Activated CD8-positive, alpha-beta memory T cell treated with anti-CD3 and anti-CD28 coated beads for 24 hours (primary cell): ENCODE measurements at places on chromosomes 5 and 9.
A peak's percentile ranks its signal among the peaks of the same experiment; 100 is the strongest.

DNA sequence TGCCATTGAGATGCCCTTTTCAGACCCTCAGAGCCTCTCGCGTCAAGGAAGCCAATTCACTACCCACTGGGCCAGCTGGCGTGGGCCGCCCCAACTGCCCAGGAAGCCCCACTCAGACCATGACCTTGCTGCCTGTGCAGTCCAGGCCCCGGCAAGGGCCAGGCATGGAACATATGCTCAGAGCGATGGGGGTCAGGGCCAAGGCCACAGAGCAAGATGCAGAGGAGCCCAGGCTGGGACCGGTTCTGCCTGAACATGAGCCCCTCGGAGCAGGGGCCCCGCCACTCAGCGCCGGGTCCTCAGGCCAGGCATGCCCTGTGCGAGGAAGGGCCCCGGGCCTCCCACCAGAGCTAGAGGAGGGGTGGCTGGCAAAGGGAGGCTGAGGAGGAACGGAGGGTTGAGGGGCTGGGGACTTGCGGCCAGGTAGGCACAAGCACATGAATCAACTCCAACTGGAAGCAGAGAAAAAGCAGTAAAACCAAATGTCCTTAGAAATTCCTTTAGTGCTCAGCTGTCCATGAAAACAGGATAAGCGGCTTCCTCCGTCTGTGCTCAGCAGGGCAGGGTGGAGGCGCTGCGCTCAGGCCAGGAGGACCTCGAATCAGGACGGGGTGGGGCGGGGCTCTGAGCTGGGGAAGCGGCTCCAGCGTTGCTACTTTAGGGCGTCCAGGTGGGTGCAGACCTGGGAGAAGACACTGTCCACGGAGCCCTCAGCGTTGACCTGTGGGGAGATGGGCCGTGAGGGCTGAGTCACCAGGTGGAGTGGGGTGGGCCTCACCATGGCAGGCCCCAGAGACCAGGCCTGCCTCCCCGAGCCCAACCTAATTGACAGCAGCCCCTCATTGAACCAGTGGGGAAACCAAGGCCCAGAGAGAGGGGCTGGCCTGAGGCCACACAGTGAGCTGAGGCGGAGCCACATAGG lies 9.9 kb downstream of the AK1 start:
- DNase-seq = no peak

DNA sequence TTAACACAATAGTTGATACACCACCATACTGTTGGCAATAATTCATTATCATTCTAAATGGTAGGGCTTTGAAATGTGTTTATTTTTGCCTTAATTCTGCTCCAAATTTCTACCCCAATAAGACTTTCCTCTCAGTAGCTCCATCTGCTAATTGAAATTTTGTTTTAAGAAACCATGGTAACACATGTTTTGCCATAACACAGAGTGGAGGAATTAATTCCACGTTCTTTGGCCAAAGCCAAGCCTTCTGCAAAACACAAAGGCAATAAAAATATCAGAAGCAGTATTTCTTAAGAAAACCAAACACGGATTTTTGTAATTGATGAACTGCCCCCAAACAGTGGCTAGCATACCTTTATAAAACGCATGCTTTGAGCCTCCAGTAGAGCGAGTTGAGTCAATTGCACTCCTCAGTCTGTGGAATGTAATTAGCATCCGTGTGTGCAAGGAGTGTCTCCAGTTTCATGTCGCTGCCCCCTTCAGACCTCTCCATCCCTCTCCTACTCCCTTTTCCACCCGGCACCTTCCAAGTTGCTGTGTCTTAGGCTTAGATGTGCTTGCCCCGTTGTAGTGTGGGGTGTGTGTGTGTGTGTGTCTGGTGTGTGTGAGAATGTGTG lies 58.2 kb upstream of the CKS2 start:
- DNase-seq = no peak

GRCh38 chr5:167725741-167726140 lies 565.7 kb upstream of the WWC1 start:
- DNase-seq = no peak

DNA sequence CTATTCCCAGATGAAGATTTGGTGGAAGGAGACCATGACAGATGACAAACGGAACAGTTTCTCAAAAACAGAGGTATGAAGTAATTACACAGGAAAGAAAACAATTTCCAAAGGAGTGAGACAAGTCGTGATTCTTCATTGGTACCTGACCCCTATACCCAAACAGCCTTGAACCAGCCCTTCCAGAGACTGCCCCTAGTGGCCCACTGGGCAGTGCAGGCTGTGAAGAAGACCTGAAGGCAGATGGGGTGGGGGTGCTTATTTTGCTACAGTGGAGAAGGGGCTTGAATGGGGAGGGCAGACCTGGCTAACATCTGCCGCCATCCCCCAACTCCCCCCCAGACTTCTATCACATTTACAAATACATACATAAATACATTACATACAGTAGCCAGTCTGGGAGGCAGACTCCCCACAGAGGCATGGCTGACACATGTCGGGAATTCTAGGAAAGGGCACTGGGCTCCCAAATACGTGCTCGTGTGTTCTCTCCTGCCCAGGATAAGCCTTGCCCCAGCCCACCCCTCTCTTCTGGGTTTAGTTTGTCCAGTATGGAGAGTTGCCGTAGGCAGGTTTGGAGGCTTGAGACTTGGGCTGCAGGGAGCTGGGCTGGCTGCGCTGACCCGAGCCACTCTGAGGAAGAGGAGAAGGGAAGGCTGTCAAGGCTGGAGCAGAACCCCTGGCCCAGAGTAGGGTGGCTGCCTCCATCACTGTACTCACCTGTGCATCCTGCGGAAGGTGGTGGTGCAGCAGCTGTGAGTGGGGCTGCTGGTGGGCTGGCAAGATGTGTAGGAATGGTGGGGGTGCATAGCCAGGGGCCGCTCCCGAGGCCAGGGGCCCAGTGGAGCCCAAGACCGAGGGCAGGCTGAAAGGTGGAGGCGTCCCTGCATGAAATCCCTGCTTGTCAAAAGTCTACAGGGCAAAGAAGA lies 105.3 kb downstream of the UBE2R2 start:
- DNase-seq = no peak

GRCh38 chr9:132472199-132472598 lies 62.2 kb downstream of the CFAP77 start:
- DNase-seq = no peak

DNA sequence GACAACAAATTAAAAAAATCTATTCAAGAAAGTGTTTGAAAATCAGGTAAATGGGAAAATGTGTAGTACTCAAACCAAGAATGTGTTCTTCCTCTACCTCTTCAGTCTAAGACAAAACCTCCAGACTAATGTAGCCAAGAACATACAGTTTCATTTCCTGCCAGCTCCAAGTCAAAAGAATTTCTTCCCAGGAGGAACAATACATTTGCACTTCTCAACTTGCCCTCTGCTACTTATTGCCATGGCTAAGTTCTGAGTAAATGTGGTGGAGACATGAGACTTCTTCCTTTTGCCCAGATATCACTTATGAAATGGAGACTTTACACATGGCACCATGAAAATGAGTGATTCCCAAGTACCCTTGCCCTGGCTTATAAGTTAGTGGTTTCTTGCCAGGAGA lies 2112.2 kb upstream of the C9orf72 start:
- DNase-seq = no peak

DNA sequence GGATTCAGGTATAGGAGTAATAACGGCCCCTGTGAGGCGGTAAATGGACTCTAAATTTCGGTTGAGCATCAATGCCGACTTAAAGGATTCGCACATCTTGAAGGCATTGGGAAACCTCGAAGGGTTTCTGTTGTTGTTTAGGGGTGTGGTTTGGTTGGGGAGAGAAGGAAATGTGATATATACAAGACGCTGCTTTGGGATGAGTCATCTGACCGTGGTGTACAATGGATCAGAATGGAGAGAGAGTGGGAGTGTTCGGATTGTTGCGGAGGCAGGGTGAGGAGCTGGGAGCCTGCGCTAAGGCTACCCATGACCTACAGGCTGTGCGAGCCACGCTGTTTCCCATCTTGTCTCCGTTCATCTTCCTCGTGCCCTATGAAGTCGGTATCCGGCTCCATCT lies 60.4 kb upstream of the ERCC6L2 start:
- DNase-seq = no peak

GRCh38 chr5:134968055-134968454 lies 348 bp downstream of the CATSPER3 start:
- DNase-seq = no peak

DNA sequence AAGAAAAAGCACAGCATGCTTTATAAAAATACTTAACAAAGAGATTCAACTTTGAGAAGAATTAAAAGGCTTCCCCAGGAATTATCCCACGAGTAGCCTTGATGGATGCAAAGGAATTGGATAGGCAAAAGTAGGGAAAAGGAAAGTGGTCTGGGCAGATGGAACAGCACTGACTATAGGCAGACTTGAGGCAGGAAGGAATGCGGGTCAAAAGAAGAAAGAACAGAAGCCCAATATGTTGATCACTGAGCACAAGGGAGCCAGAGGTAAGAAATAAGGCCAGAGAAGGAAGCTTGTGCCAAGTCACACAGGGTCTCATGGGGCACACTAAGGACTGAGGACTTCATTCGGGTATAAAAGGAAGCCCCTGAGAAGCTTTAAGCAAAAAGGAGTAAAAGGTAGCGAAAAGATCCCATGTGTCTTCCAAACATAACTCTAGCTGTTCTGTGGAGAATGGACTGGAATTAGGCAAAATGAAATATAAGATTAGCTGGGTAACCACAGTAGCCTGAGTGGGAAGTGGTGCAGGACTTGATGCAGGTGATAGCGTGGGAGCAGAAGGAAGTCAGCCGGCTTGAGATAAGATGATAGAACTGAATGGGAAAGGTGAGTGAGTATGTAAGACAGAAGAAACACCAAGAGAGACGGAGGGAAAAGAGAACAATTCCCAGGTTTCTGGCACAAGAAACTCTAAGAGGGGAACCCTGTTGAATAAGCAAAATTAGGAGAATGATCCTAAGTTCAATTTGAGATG lies 106.6 kb downstream of the DENND1A start:
- DNase-seq = no peak

DNA sequence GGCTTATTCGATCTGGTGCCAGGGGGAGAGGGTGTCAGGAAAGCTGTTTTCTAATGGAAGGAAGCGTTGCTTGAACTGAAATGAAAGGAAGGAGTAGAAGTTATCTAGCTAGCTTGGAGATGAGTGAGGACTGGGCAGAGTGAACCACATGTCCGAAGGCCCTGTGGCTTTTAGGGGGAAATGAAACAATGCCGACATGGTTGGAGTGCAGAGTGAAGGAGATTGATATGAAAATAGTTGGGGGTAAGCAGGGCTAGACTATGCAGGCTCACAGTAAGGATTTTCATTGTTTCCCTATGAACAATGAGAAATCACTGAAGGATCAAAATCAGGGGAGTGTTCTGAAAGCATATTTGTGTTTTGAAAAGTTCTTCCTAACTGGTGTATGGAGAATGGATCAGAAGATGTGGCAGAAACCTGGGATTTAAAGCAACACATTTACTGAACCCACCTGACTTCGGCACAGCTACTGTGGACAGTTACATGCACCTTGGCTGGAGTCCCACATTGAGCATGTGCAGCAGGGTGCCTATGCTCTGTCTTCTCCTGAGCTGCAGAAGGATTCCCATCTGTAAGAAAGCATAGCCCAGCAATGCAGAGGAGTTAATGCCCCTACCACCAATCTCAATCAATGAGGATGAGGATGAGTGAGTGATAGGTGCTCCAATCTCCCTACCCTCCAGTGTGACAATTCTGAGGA lies 144.4 kb upstream of the TBCA start:
- DNase-seq = no peak

GRCh38 chr5:350355-350754 lies 28.8 kb downstream of the AHRR start:
- peak; percentile 55 for DNase-seq

GRCh38 chr5:64341340-64341739 lies 164.5 kb upstream of the RGS7BP start:
- DNase-seq = no peak

DNA sequence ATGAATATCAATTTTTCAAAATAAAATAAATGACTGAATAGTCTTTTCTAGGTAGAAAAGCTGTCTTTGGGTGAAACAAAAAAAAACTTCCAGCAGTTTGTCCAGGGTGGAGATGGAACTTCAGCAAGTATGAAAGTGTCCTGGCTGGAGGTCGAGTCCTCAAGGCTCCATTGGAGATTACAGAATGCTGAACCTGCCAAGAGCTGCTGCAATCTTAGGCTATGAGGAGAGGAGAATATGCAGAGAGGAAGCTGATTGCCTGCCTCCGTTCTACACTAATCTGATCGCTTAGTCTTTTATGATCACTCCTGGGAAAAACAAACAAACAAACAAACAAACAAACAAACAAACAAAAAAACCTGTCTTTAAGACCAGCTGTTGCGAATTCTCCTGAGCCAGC lies 50.6 kb downstream of the NREP start:
- no peak for DNase-seq

DNA sequence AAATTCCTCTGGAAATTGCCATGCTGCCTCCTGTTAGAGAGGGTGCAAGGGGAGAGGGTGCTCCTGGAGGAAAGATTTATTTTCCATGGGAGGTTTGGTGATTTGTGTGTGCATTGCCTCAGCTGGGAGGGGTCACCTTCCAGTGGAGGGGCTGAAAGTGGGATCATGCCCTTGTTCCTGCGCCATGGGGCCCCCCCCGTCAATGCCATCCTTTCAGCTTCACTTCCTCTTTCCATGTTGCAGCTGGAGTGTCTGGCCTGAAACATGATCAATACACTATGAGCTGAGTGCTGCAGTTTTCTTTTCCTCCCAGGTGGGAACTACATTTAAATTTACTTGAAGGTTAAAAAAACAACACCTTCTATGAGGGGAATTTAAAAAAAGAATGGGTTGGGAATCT lies 176.8 kb downstream of the MELK start:
- no peak for DNase-seq

DNA sequence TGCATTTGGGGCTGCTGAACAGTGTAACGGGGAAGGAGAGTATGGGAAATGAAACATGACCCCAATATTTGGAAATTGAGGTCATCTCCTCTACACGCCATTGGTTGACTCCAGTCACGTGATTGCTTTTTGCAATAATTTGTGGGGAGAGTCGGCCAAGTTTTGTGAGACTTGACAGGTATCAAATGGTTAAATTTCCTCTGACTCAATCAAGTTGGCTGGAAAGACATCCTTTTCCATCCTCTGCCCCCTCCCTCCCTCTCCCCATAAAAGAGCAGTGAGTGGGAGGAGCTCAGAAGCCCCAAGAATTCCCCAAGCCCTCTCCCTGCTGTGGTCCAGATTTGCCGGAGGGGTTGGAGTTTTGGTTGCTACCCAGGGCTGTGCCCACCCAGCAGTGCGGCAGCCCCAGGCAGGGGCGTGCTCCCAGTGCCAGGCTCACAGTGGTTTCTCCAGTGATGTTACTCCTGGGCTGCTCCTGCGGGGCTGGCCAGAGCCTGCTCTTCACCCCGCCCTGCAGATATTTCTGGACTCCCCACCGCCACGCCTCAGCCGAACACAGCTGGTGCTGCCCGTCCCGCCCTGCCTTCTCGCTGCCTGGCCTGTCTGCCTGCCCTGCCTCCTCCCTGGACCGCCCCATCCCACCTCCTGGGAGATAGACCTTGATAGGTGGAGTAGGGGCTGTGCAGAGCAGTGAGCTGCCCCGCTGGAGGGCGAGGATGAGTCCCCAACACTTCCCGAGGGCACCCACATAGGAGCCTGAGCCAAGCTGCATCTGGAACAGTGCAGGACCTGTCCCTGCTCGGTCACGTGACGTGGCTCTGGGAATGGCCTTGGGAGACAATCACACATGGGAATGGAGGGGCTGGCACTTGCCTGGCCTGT lies 3.4 kb downstream of the COL5A1 start:
- no peak for DNase-seq

- DNase-seq = no peak
These were observed 49.5 kb downstream of the TRIM32 start for GRCh38 chr9:116736399-116737151.

- no peak for DNase-seq
These were observed 15.7 kb upstream of the FST start for GRCh38 chr5:53464722-53465121.
